ENCODE measurements at places on chromosomes 16 and 17.

DNA sequence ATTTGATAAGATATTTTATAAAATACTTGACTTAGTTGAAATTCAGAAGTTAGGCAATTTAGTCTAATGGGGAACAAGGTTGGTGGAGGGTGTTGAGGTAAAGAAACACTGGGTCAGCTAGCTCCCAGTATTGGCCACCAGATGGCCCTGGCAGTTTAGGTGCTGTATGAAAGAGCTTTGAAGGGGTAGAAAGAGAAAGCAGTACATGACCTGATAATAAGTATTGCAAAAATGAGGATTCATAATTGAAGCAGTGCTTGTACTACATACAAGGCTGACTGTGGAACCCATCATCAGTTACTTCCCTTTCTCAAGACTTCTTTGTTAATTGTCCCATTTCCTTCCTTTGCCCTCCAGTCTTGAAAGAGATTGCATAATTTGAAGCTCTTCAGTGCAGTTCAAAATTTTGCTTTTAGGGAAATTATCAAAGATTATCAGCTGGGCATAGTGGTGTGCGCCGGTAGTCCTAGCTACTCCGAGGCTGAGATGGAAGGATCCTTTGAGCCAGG lies 29.4 kb downstream of the TANC2 start:
- DNase-seq = peak; percentile 53

- DNase-seq = peak; percentile 87
Measured at GRCh38 chr17:77423589-77424451, 283.1 kb downstream of the SEC14L1 start.

DNA sequence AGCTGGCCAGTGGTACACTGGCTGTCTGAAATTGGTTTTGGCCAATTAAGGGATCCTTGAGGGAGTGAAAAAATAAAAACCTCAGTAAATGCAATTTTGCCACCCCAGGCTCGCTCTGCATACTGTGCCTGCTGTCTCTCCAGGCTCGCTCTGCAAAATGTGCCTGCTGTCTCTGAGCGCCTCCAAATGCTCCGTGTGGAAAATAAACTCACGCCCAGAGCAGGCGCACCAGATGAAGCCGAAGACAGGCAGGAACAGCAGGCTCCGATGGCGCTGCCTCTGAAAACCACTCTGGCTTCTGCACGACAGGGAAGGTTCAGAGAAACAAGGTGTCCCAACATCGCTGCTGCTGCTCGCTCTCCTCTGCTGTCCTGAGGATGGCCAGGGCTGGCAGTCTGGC lies 29.1 kb downstream of the SNN start:
- no peak for DNase-seq

GRCh38 chr17:43015579-43015978 lies 6.6 kb downstream of the VAT1 start:
- peak; percentile 48 for DNase-seq

- DNase-seq = no peak
Measured at GRCh38 chr16:85331688-85332087, 219.4 kb upstream of the CIBAR2 start.

DNA sequence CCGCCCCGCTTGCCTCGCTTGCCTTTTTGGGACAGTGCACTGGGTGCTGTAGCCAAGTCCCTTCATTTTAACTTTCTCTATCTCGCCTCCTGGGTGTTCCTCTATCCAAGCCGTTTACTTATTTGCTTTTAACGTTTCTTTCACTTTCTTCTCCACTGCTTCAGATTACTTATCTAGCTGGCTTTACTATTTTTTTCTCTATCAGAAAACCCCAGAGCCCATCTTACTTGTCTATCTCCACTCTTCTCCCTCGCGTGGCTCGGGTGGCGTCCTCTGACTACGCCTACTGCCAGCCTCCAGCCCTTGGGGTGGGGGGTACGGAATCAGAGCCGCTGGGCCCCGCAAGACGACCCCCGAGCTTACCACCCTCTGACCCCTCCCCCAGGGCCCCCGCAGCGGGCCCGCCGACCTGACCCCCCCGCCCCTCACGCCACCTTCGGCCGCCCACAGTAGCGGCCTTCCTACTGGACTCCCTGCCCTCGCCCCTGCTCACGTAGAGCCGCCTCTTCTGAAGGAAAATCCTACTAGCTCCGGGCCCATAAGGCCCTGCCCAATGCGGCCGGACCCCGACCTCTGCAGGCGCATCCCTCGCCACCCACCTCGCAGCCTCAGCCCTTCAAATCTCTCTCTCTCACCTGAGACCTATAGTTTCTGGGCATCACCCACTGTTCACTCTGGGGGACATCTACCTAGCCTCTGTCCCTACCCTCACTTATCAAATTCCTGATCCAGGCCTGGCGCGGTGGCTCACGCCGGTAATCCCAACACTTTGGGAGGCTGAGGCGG lies 1.0 kb upstream of the SLC12A4 start:
- no peak for DNase-seq

DNA sequence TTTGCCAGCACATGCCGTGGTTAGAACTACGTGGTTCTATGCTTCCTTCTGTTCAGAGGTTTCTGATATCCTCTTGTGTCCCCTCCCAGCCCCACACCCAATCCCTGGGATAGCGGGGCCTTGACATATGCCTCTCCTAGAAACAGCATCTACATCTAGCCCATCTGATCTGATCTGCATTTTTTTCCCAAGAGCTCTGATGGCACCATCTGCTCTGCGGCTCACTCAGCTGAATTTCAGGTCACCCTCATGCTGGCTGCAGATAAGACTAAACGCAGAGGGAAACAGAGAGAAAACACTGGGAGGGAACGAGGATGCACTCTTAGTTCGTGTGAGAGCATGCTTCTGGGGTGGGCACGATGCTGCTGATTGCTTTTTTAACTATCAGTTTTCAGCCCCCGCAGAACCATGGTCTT lies 10.7 kb downstream of the WIPI1 start:
- no peak for DNase-seq

DNA sequence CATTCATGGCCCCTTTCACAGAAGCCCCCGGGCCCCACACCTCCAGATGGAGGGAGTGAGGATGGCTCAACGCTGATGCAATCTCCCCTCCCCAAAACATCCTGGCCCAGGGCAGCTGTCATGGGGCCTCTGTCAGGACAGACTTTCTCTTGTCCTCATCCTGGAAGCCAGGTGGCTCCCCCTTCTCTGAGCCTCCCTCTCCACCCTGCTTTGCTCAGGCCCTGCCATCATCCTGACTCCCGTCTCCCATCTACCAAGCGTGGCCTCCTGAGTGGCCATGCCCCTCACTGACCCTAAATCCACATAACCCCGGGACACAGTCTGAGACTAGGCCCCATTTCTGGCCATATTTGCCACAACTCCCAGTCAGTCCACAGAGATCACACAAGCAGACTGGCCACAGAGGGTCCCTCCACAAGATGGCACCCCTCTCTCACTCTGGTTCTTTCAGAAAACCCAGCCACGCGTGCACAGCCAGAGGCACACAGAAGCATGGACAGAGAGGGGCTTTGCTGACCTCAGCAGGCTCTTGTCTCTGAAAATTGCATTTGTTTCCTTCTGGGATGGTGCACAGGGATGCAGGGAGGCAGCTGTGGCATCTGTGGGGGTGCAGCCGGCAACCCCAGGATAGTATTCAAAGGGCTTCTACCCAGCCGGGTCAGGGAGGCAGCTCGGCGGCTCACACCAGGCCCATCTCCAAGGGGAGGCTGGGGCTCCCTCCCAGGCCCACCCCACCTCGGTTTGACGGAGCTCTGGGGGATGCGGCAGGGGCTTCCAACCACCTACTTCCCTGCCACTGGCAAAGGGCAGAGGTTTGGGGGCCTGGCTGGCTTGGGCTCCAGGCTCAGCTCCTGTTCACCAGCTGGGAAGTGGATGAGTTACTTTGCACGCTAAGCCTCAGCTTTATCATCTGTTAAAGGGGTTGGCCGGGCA lies 16.9 kb downstream of the DOC2B start:
- DNase-seq = peak; percentile 50

DNA sequence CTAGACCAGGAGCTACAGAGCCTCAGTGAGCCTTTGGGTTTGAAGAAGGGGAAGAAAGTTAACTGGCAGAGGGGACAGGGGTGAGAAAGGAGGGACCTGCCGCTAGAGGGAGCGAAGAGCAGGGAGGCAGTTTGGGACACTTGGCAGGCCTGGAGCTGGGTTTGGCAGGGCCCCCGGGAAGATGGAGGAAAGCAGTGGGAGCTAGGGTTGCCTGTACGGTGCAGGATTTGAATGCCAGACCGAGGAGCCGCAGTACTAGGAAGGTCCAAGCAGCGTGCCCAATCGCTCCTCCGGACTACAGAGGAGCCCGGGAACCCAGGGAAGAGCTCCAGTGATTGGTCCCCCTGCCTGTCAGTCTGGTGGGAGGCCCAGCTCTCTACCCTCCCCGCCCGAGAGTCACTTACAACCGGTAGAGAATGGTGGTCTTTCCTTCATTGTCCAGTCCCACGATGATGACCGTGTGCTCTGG lies 1.3 kb downstream of the ARL5C start:
- peak; percentile 64 for DNase-seq

DNA sequence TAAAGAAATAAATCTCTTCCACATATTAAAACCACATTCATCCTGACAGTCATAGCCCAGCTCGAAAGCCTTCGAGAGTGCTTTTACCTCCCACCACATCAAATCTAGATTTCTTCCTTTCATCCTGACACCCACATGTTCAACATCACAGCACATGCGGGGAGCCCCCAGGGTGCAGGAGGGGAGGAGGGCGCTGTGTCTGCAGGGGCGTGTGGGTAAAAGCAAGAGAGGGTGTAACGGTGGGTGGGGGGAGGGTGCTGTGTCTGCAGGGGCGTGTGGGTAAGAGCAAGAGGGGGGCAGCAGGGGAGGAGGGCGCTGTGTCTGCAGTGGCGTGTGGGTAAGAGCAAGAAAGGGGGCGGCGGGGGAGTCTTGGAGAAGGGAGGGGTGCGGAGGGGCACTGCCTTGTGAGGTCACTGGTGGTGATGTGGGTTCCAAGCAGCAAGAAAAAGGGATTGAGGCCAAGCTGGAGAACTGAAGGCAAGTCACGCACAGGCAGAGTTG lies 34.7 kb downstream of the ADCY9 start:
- DNase-seq = no peak

DNA sequence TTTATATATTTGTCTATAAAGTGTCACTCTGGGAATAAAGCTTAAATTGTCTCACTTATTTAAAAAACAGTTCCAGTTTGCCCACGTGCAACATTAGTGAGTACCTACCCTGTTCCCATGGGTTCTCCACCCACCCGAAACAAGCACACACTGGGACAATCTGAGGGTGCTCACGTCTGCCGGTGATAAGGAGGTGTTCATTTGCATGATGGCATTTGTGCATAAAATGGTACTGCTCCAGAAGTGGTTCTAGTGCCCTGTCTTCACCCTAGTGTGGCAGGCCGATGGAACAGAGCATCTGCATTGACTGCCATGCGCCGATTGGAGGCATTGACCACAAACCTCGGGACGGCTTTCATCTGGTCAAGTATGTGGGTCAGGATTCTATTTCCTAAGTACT lies 35.6 kb upstream of the ENDOV start:
- no peak for DNase-seq

DNA sequence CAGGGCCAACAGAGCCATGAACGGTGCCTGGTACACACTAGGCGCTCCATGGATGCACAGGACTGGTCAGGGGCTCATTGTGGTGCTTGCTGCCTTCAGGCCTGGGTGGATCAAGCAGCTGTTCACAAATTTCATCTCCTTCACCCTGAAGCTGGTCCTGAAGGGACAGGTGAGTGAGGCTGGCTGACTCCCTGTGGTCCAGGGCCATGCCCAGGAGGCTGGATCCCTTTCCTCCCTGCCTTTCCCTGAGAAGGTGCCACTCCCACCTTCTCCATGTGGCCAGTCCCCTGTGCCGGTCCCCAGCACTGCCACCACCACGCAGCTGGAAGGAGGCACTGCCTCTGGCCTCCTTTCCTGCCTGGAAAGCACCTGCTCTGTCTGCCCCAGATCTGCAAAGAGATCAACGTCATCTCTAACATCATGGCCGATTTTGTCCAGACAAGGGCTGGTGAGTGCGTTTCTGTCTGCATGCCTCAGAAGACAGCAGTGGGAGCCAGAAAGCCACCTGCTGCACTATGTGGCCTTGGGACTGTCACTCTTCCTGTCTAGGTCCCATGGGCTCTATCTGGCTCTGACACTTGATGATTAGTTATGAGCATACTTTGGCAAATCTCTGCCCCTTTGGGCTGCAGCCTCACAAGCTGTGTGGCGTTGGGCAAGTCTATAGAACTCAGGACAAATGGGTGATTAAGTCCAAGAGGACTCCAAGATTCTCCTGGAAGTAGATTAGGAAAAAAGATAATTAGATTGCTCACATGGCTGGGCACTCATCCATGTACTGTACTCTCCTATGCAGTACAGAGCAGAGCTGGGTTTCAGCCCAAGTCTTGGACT lies 9.4 kb downstream of the CETP start:
- no peak for DNase-seq

DNA sequence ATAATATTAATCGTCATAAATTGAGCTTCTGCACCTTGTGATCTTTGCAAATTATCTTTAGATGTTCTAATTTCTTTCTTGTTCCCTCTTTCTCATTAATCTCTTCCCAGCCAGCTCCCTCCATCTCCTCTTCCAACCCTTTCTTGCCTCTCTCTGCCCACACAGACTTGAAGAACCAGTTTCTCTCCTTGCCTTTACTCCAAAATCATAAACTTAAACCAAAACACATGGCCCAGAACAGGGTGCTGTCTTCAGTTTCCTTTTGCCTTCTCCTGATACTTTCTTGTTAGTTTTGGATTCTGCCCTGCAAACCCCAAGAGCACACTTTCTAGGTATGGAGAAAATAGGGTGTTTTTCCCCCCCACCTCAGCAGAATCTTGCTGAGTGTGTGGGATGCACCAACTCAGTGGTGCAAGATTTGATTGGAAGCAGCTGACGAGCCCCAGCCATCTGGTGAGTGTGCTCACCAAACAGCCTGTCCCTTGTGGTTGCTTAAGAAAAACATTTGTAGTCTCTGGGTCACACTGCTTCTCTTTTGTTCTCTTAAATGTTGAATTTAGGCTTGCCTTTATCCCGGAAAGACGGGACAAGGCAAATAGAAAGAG lies 175.8 kb upstream of the MAF start:
- DNase-seq = no peak

DNA sequence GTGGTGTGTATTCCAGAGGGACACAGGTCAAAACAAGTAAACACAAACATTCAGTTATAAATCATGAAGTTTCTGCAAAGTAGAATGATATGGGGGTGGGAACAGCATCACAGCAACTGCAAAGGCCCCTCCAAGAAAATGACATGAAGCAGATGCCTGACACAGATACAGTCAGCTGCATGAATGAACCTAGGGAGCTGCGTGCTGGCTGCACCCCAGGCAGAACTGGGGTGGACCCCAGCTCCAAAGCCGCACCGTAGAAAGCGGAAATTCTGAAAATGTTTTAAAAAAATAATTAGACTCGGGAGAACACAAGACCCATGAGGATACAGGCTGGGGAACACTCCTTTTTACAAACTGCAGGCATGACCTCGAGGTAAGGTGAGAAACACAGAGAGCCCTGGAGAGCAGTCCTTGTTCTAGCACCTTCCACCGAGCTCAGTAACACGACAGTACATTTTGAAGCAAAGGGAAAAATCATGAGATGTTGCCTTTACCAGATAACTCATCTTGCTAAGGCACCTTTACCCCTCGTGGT lies 323.8 kb downstream of the SOX9 start:
- no peak for DNase-seq
